ENCODE measurements at places on chromosomes 1 and 21. TPM values are rescaled to one million over a fixed set of nuclear protein-coding genes. Genes with fewer than 3 reads are reported as not detected.

- no peak for DNase-seq
Measured at GRCh38 chr1:37137014-37137413, 102.7 kb upstream of the GRIK3 start.

DNA sequence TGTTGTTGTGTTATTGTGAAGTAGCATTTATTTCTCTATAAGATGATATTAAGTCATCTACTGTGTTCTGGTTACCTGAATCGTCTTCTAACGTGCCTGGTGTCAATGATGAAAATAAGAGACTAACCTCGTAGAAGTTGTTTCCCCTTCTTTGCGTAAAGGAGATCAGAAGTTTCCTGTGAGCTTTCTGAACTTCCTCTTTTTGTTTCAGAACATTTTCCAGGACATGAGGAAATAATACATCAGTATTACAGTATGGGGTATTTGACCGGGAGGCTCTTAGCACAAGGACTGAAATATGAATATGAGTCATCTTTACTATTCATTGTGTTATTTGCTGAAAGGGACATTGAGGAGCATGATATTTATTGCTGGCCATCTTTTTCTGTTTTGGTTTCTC lies 1.3 kb downstream of the ST6GALNAC3 start:
- no peak for DNase-seq

GRCh38 chr1:42937836-42938644 lies 20.6 kb downstream of the SLC2A1 start:
- DNase-seq, result no peak

- DNase-seq, result no peak
Measured at GRCh38 chr1:155092131-155092530, 13.5 kb downstream of the EFNA3 start.

DNA sequence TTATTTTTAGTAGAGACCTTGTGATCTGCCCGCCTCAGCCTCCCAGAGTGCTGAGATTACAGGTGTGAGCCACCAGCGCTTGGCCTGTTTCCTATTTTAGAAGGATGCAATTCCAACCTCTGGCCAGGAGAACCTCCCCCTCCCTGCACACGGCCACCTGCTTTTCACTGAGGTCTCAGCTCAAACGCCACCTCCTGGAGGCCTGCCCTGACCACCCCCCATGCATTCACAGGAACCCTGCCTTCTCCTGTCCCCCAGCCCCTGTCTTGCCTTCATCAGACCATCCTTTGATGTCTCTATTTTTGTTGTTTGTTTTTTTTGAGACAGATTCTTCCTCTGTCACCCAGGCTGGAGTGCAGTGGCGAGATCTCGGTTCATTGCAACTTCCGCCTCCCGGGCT lies 2.3 kb downstream of the SRM start:
- DNase-seq, result no peak

The SYT2 gene
- total RNA-seq, result 0.21 TPM

The TSSK3 gene
- not detected for total RNA-seq

Data from tongue (tissue), 3 donors.